Left ventricle myocardium inferior (tissue), 1 donor: ENCODE measurements at places on chromosomes 5 and 9. TPM values are rescaled to one million over a fixed set of nuclear protein-coding genes. Genes with fewer than 3 reads are reported as not detected.

SLC36A3 gene
- not detected for total RNA-seq

AUH gene
- 44.1 TPM for total RNA-seq

PCDHA10 gene
- total RNA-seq = 0.05 TPM

C8G gene
- 3.6 TPM for total RNA-seq

ZNF189 gene
- total RNA-seq = 18.8 TPM

PCDHB13 gene
- total RNA-seq = 2.5 TPM

FOXD4L5 gene
- total RNA-seq = 0.08 TPM

C9orf153 gene
- 0.38 TPM for total RNA-seq

GRCh38 chr5:11323761-11324160 lies 562.7 kb upstream of the DAP start:
- H3K27me3 ChIP-seq = no peaks in the 10 kb centered on the region
- no peak overlapping the region for H3K4me3 ChIP-seq
- H3K27ac ChIP-seq = no peak overlapping the region
- H3K4me1 ChIP-seq = no peaks in the 10 kb centered on the region

DNA sequence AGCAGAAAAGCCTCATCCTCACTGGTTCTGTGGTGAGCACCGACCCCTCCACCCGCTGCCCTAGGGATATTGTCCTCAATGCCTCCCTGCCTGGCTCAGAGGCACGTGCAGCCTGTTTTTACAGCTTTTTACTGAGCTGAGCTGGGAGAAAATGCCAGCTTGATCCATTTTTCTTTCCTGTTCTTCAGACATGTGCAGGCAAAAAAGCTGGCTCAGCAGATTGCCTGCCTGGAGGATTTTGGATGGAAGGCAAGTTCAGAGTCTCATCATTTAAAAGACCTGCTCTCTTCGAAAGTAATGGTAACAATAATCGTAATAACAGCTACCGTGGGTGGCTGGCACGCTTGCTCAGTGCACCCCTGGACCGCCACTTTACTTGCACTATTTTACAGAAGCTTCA lies 135.0 kb upstream of the SMIM23 start:
- no peak overlapping the region for H3K27ac ChIP-seq
- H3K36me3 ChIP-seq = no peaks in the 10 kb centered on the region
- H3K27me3 ChIP-seq = no peaks in the 10 kb centered on the region
- H3K4me3 ChIP-seq = no peak overlapping the region
- H3K4me1 ChIP-seq = peaks cover 3% of the 10 kb centered on the region

GRCh38 chr5:142109331-142110045 lies 909 bp downstream of the NDFIP1 start:
- no peaks in the 10 kb centered on the region for H3K27me3 ChIP-seq
- H3K27ac ChIP-seq = peak overlapping the region; percentile 95
- peak overlapping the region; percentile 81 for H3K4me3 ChIP-seq

GRCh38 chr5:125894383-125894782 lies 528.8 kb upstream of the GRAMD2B start:
- H3K4me1 ChIP-seq = peaks cover 20% of the 10 kb centered on the region
- H3K4me3 ChIP-seq = no peak overlapping the region
- no peak for DNase-seq

DNA sequence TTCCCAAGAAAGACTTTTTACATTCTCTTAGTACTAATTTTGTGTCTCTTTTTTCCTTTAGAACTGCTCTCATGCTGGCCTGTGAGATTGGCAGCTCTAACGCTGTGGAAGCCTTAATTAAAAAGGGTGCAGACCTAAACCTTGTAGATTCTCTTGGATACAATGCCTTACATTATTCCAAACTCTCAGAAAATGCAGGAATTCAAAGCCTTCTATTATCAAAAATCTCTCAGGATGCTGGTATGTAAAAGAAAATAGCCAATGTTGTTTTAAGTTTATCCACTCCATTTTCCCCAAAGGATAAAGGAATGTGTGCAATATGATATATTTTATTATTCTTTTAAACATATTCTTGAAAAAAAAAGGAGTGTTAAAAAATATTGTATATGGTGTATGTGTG lies 27.3 kb upstream of the TTC23L start:
- no peak for DNase-seq
- no peak overlapping the region for H3K4me3 ChIP-seq
- no peaks in the 10 kb centered on the region for H3K27me3 ChIP-seq

- no peaks in the 10 kb centered on the region for H3K36me3 ChIP-seq
- no peaks in the 10 kb centered on the region for H3K4me1 ChIP-seq
- no peak overlapping the region for H3K4me3 ChIP-seq
- no peak overlapping the region for H3K27ac ChIP-seq
These were observed 148.8 kb downstream of the RAB3C start for GRCh38 chr5:58731641-58732040.

DNA sequence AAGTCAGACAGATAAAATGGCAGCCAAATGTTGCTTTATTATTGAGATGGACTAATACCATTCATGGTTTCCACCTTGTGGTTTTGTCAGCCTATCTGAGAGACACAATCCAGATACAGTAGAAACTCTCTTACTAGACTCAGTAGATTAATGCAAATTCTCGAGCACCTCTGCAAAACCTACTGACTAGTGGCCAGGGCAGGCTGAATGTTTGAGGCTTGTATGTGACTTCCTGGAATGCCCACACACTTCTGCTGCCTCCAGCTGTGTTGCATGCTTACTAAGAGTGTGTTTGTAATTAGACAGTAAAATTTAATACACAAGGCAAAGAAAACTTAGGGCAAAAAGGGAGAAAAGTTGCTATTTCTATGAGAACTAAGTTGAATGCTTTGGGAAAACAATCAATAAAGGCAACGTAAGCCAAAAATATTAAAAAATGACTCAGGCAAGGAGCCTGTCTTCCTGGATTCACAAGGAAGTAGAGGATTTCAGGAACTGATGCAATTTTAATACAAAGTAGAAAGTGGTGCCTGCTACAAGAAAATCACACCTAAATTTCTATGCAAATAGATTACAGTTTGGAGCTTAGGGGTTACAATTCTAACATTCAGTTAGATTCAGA lies 30.2 kb upstream of the CCNG1 start:
- H3K36me3 ChIP-seq = no peaks in the 10 kb centered on the region
- H3K4me3 ChIP-seq = no peak overlapping the region
- no peak for DNase-seq

DNA sequence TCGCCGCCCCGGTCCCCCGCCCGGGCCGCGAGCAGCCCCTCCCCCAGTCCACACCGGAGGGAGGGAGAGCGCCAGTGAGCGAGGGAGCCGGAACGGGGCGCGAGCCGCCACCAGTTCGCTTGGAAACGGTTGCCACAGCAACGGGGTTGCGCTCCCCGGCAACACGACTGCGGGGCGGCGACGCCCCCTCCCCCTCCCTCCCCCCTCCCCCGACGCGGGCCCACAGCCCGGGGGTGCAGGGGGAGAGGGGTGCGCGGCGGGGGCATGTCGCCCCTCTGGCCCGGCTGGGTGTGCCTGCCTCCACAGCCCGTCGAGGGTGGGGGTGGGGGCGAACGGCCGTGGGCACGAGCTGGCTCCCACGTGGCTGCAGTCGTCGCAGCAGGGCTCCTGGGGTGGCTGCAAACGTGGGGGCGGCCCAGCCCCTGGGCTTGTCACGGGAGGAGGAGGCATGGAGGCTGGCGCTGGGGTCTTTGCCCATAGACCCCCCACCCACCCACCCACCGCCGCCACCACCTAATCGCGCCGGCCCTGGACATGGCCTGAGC lies 524 bp downstream of the PRR7 start:
- DNase-seq = no peak
- H3K4me1 ChIP-seq = peaks cover 31% of the 10 kb centered on the region
- H3K27ac ChIP-seq = no peak overlapping the region
- H3K27me3 ChIP-seq = peaks cover 56% of the 10 kb centered on the region
- peak overlapping the region; percentile 74 for H3K4me3 ChIP-seq

- DNase-seq = no peak
- no peaks in the 10 kb centered on the region for H3K4me1 ChIP-seq
- no peak overlapping the region for H3K4me3 ChIP-seq
These were observed 41.0 kb downstream of the AOPEP start for GRCh38 chr9:94767331-94768072.

DNA sequence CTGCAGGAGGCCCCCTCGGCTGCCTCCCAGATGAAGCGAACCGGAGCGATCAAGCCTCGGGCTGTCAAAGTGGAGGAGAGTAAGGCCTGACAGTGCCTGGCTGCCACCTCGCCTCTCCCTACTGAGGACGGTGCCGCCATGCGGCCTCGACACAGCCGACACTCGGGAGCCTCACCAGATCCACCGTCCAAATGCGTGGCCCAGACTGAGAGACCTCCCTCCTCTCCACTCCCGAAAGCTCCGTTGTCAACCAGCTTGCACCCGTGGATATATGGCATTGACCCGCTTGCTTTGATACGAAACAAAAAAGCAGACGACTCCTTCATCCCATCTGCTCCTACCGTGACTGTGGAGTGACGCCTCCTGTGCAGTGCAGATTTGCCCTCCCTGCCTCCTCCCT lies 6.9 kb upstream of the POMT1 start:
- DNase-seq = no peak
- no peaks in the 10 kb centered on the region for H3K27me3 ChIP-seq
- no peak overlapping the region for H3K4me3 ChIP-seq
- H3K4me1 ChIP-seq = no peaks in the 10 kb centered on the region

GRCh38 chr5:151612689-151613427 lies 21.7 kb upstream of the FAT2 start:
- no peaks in the 10 kb centered on the region for H3K4me1 ChIP-seq
- no peaks in the 10 kb centered on the region for H3K36me3 ChIP-seq
- H3K27ac ChIP-seq = no peak overlapping the region
- H3K4me3 ChIP-seq = no peak overlapping the region

GRCh38 chr5:127934791-127935256 lies 148.7 kb upstream of the SLC12A2 start:
- no peak for DNase-seq
- H3K27ac ChIP-seq = no peak overlapping the region
- H3K4me1 ChIP-seq = peaks cover 7% of the 10 kb centered on the region
- no peaks in the 10 kb centered on the region for H3K36me3 ChIP-seq
- H3K27me3 ChIP-seq = no peaks in the 10 kb centered on the region

DNA sequence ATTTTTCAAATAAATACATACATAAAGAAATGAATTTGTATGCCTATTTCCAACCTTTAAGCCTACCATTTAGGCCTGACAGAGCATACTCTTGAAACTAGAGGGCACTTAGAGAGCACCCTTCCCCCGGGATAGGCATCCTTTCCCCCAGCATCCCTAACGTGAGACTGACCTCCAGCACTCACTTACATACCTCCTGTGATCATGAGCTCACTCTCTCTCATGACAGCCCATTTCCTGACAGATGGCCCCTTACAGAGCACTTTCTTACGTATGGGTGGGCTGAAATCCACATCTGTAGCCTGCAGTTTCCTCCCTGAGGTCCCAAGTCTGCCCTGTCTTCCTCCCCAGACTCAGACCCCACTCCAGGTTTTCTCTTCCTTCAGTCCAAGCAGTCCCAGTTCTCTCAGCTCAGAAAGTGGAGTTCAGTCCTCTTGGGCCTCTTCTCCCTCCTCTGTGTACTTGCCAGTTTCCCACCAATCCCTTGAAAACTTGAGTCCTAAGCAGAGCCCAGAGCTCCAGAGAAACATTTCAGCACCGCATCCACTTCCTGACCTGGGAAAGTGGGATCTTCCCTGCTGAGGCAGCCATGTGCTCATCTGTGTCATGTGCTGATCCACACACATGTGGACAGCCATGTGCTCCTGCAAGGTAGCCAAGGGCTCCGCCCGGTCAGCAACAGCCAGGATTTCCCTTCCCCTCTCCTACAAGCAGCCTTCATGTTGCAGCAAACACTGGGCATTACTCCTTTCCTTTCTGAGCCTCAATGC lies 2.2 kb upstream of the CDX1 start:
- H3K36me3 ChIP-seq = no peaks in the 10 kb centered on the region
- peak; percentile 39 for DNase-seq
- peaks cover 63% of the 10 kb centered on the region for H3K4me1 ChIP-seq
- H3K4me3 ChIP-seq = no peak overlapping the region
- H3K27me3 ChIP-seq = peaks cover 25% of the 10 kb centered on the region

GRCh38 chr9:14205463-14205862 lies 108.5 kb downstream of the NFIB start:
- H3K27ac ChIP-seq = peak overlapping the region; percentile 85
- H3K4me3 ChIP-seq = no peak overlapping the region
- DNase-seq = no peak
- H3K27me3 ChIP-seq = no peaks in the 10 kb centered on the region

DNA sequence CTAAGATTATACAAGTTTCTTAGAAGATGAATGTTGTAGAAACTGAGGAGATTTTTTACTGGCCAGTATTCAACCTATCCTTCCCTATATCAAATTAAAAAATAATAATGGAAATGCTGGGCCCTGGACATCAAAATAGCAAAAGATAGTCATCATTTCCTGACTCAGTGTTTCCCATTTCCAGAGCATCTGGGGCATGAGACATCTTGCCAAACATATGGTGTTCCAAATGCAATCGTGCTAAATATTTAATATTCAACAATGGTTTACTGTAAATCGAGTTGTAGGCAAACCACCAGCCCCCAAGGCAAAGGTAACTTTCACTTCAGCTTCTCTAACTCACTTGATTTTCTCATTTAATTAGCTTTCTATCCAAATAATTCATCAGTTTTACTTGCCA lies 152.9 kb downstream of the FRMD3 start:
- no peak overlapping the region for H3K4me3 ChIP-seq
- H3K27ac ChIP-seq = no peak overlapping the region
- H3K27me3 ChIP-seq = no peaks in the 10 kb centered on the region
- H3K4me1 ChIP-seq = peaks cover 16% of the 10 kb centered on the region
- DNase-seq = no peak

DNA sequence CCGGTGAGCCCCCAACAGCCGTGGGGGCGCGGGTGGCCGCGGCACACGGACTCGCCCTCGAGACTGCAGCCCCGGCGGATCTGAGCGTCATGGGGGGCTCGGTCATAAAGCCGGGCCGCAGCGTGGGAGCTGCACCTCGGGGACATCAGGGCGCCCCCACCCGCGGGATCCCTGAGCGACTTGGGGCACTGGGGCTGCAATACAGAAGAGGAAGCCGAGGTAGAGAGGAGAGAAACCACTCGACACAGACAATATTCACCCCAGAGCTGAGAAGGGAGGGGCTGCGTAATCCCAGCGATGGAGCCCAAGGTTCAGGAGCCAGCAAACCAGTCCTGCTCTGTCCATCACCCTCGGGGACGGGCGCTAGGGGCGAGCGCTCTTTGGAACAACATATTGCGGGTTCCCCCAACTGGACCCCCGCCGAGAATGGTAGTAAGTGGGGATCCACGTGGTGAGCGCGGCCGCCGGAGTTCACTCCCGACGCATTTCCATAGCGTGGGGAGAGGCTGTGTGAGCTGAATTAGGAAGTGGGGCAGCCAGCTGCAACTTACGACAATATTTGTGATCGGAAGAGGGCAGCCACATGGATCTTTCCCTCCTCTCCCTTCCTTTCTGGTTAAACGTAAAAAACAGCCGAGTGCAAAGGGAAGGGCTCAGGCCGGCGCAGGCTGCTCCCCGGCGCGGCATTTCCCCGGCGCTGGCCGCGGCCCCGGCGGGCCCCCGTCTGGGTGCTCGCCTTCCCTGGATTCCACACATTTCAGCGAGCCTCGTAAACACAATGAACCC lies 9.9 kb downstream of the PTCH1 start:
- peak overlapping the region; percentile 96 for H3K4me3 ChIP-seq
- no peaks in the 10 kb centered on the region for H3K36me3 ChIP-seq
- peaks cover 75% of the 10 kb centered on the region for H3K4me1 ChIP-seq
- peak; percentile 42 for DNase-seq
- H3K27me3 ChIP-seq = no peaks in the 10 kb centered on the region
- peak overlapping the region; percentile 99 for H3K27ac ChIP-seq
